ENCODE measurements at places on chromosomes 3 and 15. TPM values are rescaled to one million over a fixed set of nuclear protein-coding genes. Genes with fewer than 3 reads are reported as not detected.

DNA sequence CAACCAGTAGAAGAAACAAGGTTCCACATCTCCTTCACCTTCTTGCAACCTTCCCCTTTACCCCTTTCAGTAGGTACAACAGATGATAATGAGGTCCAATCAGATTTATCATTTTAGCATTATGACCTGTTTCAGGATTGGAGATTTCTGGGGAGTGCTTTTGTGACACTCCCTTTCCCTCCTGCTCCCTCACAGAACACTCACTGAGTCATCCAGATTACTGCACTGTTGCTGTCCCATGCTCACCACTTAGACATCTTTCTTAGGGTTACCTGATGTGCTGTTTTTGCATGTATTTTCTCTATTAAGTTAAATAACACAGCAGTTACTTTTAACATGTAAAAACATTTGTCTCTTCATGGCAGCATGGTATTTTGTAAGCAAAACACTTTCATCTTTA is 118.5 kb downstream of the MFSD1 start:
- H3K27me3 ChIP-seq: no peaks in the 10 kb centered on the region
- H3K27ac ChIP-seq: no peak overlapping the region
- no peak overlapping the region for H3K4me3 ChIP-seq
- DNase-seq: no peak

DNA sequence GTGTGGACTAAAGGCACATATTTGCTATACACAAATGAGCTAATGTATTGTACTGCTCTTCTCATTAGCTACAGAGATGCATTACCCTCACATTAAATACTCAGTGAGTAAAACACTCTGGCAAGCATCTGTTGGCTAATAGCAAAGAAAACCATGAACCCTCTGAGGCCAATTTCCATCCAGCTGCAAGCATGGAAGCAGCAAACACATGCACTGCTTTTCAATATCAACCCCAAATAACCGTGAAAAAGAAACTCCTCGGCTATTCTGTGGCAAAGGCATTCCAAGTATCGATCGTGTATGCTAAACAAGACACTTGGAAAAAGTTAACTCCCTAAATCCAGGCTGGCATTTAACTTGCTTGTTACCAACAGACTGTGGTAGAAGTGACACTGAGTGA is 67.0 kb downstream of the PEAK1 start:
- no peaks in the 10 kb centered on the region for H3K4me1 ChIP-seq
- H3K27me3 ChIP-seq: no peaks in the 10 kb centered on the region
- DNase-seq: no peak
- no peak overlapping the region for H3K27ac ChIP-seq
- H3K4me3 ChIP-seq: no peak overlapping the region

GOLGA6B gene
- not detected for total RNA-seq

DNA sequence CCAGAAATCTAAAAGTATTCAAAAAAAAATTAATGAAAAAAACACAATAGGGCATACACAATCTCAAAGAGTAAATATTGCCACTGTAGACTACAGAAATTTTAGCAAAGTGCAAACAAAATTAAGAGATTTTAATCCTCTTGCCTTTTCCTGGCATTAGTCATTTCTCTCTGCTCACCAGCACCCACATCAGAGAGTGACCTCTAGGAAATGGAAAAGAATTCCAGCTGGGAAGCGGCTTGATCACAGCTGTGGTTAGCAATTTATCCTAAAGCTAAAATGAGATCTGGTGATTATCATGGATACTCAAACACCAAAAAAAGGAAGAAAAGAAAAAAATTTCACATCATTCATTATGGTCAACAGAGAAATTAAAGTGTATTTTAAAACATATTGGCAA is 7.5 kb downstream of the CSNK1G1 start:
- peaks cover 14% of the 10 kb centered on the region for H3K36me3 ChIP-seq
- no peak overlapping the region for H3K27ac ChIP-seq
- no peak for DNase-seq
- no peak overlapping the region for H3K4me3 ChIP-seq
- peaks cover 5% of the 10 kb centered on the region for H3K4me1 ChIP-seq
- H3K27me3 ChIP-seq: no peaks in the 10 kb centered on the region

DNA sequence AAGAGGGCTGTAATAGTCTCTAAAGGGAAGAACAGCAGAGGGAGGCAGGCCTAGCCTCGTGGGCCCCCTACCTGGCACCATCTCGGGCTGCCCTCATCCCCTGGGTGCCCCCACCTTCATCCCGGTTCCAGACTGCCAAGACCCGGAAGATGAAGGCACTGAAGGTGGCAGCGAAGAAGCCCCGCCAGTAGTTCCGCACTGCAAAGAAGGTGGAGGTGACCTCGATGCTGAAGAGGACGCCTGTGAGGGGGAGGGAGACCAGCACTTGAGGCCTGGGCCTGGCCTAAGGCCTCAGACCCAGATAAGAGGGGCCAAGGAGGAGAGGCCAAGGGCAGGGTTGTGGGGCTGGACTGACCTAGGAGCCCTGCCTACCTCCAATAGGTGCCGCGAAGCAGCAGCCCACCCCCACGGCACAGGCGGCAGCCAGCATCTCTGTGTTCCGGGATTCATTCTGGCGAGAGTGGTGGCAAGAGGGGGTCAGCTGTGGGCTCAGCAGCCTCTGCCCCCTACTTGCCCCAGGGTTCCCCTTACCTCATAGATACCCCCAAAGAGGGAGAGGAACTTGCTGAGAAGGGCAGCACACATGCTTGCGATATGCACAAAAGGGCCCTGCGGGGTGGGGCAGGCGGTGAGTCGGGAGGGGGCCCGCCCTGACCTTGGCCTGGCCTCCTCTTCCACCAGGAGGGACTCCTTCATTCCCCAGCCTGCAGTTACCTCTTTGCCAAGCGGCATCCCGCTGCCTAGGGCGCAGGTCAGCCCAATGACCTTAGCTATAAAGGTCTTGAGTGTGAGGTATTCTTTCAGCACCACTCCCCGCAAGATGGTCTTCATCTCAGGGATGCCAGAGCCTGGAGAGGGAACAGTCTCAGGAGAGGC is 3.9 kb downstream of the CLCN2 start:
- no peak for DNase-seq
- H3K36me3 ChIP-seq: no peaks in the 10 kb centered on the region
- H3K27ac ChIP-seq: no peak overlapping the region
- no peak overlapping the region for H3K4me3 ChIP-seq
- H3K27me3 ChIP-seq: no peaks in the 10 kb centered on the region

CAND2 gene
- total RNA-seq: 21.6 TPM

NR1I2 gene
- total RNA-seq: 3.8 TPM

GRCh38 chr3:138441742-138442141 is 7.3 kb downstream of the ESYT3 start:
- H3K27me3 ChIP-seq: no peaks in the 10 kb centered on the region
- H3K27ac ChIP-seq: no peak overlapping the region
- H3K4me3 ChIP-seq: no peak overlapping the region

DHFR2 gene
- total RNA-seq: 5.6 TPM

- H3K27ac ChIP-seq: no peak overlapping the region
- H3K4me3 ChIP-seq: no peak overlapping the region
- no peak for DNase-seq
- H3K4me1 ChIP-seq: no peaks in the 10 kb centered on the region
These were observed 33.1 kb upstream of the CCDC50 start for GRCh38 chr3:191296041-191296541.

SCAANT1 gene
- not detected for total RNA-seq

- H3K27me3 ChIP-seq: no peaks in the 10 kb centered on the region
- H3K4me1 ChIP-seq: no peaks in the 10 kb centered on the region
- H3K36me3 ChIP-seq: no peaks in the 10 kb centered on the region
- H3K4me3 ChIP-seq: no peak overlapping the region
These were observed 61.9 kb upstream of the CBLB start for GRCh38 chr3:105930733-105931132.

GRCh38 chr3:82938821-82939328 is 1177.4 kb upstream of the GBE1 start:
- no peaks in the 10 kb centered on the region for H3K4me1 ChIP-seq
- no peaks in the 10 kb centered on the region for H3K27me3 ChIP-seq
- H3K27ac ChIP-seq: no peak overlapping the region
- no peak overlapping the region for H3K4me3 ChIP-seq
- DNase-seq: no peak

DNA sequence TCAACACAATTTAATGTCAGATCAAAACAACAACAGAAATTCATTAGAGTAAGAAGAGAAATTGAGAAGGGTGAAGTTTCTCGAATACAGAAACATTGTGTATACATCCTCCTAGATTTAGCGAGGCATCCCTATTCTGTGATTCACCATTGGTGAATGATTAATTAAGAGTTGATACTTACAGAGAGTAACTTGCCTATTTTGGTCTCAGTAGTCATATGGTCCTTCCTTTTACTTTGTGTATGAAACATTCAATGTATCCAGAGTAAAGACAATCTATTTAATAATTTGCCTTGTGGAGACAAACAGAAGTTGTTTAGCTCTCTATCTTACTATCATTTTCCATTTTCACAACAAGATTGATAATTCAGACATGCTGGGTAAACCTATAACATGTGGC is 432.0 kb downstream of the ZPLD1 start:
- no peak overlapping the region for H3K27ac ChIP-seq
- H3K4me3 ChIP-seq: no peak overlapping the region
- H3K27me3 ChIP-seq: no peaks in the 10 kb centered on the region
- no peak for DNase-seq

DNA sequence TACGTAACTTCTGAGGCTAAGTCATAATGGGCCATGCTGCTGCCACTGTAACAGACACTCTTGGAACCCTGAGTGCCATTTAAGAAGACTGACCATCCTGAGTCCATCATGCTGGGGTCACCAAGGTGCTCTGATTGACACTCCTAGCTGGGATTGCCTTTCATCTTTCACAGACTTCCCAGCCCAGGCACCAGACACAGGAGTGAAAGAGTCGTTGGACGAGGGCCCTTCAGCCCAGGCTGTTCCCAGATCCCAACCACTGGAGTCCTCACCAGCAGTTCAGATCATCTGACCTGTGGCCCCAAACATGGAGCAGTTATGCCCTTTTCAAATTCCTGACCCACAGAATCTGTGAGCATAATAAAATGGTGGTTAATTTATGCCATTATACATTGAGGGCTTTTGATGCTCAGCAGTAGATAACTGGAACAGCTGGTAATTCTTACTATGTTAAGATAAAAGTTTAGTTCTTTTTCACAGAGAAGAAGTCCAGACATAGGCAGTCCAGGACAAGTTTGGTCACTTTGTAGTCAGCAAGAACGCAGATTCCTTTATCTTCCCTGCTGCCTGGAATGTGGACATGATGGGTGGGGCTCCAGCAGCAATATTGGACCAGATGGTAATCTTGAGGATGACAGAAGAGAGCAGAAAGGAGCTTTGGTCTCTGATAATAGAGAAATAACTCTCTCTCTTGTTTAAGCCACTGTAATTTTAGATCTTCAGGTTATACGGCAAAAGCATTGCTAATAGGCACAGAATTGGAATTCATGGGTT is 7.3 kb upstream of the EHD4 start:
- H3K27ac ChIP-seq: no peak overlapping the region
- no peak for DNase-seq
- H3K4me3 ChIP-seq: no peak overlapping the region
- no peaks in the 10 kb centered on the region for H3K36me3 ChIP-seq
- H3K4me1 ChIP-seq: peaks cover 16% of the 10 kb centered on the region

PLA2G4D gene
- not detected for total RNA-seq

DNA sequence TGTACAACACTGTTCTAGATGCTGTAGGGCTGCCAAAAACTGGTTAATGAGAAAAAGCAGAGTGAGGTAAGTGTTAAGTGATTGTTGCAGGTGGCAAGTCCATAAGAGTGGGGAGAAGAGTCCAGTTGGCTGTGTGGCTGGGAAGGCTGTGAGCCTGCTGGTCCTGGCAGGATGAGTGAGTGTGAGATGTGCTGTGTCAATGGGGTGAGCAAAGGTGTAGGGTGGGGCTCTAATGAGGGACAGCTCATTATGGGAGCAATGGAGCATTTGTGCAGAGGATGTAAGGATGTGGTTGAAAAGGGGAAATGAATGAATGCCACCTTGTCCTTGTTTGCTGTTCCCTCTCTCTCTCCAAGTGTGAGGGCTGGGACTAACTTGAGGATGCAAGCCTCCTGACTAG is 145.3 kb upstream of the ROPN1 start:
- no peak for DNase-seq
- no peaks in the 10 kb centered on the region for H3K4me1 ChIP-seq
- H3K36me3 ChIP-seq: no peaks in the 10 kb centered on the region
- no peak overlapping the region for H3K4me3 ChIP-seq
- no peak overlapping the region for H3K27ac ChIP-seq

DNA sequence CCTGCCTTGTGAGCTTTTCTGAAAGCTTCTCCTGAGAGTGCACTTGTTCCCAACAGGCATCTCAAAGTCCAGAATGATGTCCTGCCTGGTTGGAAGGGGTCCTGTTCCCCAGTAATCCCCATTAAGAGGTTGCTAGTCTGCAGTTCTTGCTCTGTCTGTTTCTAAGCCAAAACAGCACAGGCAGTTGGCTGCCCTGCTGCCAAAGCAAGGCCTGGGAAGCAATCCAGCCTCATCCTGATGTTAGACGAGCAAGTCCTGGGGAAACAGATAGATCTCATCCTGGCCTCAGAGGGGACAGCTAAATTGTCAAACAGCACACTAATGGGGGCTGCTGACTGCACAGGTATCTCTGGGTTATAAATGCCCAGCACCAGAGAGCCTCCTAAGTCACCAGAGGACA is 198.0 kb downstream of the EPHB1 start:
- no peaks in the 10 kb centered on the region for H3K27me3 ChIP-seq
- H3K4me1 ChIP-seq: peaks cover 17% of the 10 kb centered on the region
- H3K36me3 ChIP-seq: no peaks in the 10 kb centered on the region
- no peak overlapping the region for H3K27ac ChIP-seq

DNA sequence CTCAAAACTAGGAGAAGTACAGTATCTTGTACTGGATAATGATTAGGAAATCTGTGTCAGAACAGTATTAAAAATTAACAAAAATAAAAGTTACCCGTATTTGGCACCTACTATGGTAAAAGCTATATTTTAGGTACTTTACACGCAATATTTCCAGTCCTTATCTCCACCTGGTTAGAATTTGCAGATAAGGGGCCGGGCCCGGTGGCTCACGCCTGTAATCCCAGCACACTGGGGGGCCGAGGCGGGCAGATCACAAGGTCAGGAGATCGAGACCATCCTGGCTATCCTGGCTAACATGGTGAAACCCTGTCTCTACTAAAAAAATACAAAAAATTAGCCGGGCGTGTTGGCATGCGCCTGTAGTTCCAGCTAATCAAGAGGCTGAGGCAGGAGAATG is 28.4 kb downstream of the MKRN2OS start:
- DNase-seq: no peak
- H3K27me3 ChIP-seq: no peaks in the 10 kb centered on the region
- no peak overlapping the region for H3K27ac ChIP-seq
- no peaks in the 10 kb centered on the region for H3K4me1 ChIP-seq

GRCh38 chr15:87477737-87478686 is 778.5 kb downstream of the NTRK3 start:
- H3K4me3 ChIP-seq: no peak overlapping the region
- no peak overlapping the region for H3K27ac ChIP-seq
- no peaks in the 10 kb centered on the region for H3K27me3 ChIP-seq
- H3K4me1 ChIP-seq: no peaks in the 10 kb centered on the region
- no peak for DNase-seq
- H3K36me3 ChIP-seq: no peaks in the 10 kb centered on the region

DNA sequence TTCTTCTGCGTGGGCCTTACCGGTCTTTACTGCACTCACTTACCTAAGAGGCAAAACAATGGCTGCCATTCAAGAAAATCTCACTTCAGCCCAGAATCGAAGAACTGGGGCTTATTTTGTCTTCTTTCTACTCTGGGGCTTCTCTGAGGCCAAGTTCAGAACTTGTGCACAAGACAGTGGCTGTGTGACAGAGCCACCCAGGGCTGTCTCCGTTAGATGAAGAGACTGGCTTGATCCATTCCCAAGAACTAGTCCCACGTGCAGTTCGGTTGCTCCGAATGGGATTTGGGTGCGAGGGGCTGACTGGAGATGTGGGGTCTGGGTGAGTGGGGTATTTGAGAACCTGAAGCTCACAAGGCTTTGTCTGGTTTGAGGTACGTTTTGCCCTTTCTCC is 795 bp upstream of the TCF12 start:
- H3K4me1 ChIP-seq: peaks cover 33% of the 10 kb centered on the region
- H3K27me3 ChIP-seq: no peaks in the 10 kb centered on the region
- H3K4me3 ChIP-seq: peak overlapping the region; percentile 87
- no peak overlapping the region for H3K27ac ChIP-seq
